Ammon's horn (tissue), 1 donor: ENCODE measurements at places on chromosomes 1 and 21.

- DNase-seq: no peak
Observed at GRCh38 chr1:148363439-148363810, 119.7 kb downstream of the PPIAL4G start.

DNA sequence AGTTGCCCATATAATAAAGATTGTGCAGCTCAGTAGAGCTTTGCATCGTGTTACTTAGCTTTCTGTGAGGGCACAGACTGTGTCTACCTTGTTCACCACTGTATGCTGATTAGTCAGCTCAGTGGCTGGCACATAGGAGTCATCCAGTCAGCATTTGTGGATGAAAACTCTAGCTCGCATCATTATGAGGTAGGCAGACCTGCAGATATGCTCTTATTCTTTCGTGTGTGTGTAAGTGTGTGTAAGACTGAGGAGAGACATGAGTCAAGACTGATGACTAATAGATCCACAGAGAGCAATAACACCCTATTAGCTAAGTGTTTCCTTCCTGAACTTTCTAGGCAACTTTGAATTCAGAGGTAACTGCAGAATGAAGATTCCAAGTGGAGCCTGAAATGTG is 17.1 kb downstream of the TTF2 start:
- no peak for DNase-seq

DNA sequence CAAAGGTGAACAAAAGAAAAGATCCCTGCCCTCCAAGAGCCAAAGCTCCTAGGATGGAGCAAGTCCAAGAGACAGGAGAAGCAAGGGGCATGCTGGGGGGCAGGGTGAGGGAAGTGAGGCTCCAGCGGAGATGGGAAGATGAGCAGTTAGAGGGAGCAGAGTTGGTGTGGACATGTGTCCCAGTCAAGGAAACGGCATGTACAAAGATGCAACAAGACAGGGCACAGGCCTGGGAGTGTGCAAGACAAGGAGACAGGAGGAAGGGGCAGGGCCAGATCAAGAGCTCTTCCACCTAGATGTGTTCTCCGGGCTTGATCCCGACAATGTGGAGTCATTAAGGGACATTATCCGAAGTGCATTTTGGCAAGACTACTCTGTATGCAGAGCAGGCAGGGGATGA is 82.1 kb downstream of the CAPZB start:
- no peak for DNase-seq

DNA sequence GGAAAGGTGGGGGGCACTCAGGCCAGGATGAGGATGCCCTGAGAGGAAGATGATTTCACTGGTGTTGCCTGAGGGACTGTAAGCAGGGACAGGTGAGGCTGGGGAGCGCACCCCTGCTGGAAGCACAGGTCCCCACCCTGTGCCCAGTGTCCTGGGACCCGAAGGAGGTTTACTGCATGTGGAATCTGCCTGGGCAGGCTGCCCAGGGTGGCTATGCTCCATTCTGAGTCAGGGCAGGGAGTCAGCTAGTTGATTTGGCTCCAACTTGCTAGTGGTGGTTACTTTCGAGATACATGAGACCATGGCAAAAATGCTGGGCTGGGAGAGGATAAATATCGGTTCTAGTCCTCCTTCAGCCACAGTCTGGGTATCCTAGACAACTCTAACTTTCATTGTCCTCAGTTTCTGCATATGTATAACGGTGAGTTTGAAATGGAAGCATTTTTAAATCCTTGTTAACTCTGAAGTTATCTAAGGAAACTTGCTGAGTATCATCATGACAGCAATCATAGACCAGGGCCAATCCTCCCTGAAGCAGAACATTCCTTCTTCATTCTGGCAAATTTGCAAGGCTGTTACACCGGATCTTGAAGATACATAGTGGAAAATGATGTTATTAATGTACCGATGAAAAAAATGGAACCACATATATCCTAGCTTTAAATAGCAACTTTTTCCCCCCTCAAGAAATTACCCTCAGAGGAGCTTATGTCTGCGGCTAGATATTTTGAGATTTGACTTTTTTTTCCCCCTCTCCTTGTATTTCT is 7.7 kb downstream of the TLR5 start:
- DNase-seq: no peak

DNA sequence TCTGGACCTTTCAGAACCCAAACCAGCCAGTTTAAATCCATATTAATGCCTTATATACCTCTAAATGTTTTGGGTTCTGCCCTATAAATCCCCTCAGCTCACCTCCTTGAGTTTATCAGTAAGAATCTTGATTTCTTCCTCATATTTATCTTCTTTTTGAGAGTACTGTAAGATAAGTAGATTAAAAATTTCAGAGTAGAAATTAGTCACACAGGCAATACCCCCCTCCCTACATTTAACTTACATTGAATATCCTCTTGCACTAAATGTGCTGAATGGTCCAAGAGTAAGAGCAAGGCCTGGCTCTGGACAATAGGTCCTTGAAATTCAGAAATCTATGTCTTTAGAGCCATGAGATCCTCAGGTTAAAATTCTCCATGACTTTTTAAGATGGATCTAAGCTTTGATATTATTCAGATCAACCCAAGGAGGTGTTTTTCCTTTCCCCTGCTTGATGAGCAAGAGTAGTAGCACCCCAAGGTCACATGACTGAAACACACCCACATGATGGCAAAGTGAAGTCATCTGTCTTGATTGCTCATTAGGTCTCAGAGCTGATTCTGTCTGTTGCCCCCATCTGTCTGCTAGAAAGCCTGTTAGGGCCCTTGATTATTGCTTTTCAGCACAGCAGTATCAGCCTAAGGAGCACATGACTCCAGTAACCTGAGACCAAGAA is 15.8 kb upstream of the NUP210L start:
- peak; percentile 45 for DNase-seq

GRCh38 chr1:59748123-59748522 is 66.6 kb upstream of the HOOK1 start:
- DNase-seq: no peak

DNA sequence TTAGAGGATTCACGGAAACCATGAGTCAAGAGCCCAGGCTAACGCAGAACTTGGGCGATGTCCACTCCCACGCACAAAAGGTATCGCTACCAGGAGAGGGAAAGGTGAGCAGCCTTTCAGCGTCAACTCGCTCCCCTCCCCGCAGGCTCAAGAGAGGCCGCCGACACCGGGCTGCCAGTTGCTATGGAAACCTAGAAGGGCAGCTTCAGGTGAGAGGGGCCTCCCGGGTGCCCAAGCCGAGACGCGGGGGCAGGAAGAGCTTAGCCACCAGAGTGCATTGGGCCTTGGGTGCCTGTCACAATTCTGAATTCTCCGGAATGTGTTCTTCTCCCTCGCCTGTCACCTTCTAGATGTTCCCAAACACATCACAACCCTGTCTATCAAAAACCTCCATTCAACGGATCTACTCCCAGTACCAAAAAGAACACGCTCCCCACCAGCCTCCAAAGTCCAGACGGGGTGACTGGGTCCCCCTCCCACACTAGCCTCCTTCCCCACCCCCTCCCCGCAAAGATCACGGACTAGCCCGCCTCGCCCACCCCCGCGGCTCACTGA is 694 bp downstream of the MEAF6 start:
- DNase-seq: peak; percentile 15

DNA sequence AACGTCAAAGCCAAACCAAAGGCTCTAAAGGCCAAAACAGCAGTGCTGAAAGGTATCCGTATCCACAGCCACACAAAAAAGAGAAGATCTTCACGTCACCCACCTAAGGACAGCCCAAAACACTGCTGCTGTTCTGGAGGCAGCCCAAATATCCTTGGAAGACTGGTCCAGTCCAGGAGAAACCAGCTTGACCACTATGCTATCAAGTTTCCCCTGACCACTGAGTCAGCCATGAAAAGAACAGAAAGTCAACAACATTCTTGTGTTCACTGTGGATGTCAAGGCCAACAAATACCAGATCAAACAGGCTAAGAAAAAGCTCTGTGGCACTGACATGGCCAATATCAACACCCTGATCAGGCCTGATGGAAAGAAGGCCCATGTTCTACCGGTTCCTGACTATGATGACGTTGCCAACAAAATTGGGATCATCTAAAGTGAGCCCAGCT is 32.1 kb downstream of the ARID4B start:
- DNase-seq: no peak

DNA sequence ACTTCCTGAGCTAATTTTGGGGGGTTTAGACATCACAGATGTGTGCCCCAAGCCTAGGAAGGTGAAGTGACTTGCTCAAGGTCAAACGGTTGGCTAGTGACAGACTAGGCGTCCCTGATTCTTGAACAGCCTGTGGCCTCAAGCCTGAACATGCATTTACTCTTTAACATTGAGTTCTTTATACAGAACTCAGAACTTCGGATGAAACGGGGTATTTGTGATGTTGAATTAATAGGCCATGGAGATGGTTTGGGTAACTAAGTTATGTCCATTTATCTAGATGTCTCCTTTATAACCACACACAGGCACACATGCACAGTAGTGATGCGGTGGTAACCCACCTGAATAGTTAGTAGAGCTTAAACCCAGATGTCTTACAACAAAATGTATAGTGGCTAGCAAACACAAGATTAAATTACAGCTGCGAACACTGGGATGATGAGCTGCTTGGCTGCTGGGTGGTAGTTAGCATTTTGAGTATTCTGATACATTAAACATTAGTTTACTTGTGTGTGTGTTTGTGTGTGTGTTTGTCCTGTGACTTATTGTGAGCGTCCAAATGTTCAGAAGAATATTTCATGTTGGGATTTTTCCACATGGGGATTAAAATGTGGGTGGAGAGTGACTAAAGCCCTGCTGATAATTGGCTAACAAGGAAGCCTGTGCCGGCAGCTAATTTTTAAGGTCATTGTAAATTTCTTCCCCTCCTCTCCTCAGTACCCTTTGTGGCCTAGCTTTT is 2.3 kb downstream of the ATP1A1 start:
- DNase-seq: no peak

DNA sequence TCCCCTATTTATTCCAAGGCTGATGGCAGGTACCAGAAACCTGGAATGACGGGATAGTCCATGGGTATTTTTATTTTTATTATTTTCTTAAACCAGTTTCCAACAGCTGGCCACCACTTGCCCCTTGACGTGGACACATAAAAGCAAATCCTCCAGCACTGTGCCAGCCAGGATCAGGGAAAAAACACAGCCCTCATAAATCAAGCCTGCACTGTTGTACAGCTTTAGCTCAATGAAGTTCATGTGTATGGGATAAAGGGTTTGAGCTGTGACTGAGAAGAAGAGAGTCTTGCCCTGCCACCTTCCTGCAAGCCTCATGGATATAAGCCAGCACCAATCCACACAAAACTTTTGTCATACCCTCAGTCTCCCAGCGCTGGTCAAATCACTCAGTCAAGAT is 303.8 kb upstream of the SPAG17 start:
- no peak for DNase-seq

GRCh38 chr1:55503663-55504305 is 288.6 kb upstream of the USP24 start:
- DNase-seq: no peak

DNA sequence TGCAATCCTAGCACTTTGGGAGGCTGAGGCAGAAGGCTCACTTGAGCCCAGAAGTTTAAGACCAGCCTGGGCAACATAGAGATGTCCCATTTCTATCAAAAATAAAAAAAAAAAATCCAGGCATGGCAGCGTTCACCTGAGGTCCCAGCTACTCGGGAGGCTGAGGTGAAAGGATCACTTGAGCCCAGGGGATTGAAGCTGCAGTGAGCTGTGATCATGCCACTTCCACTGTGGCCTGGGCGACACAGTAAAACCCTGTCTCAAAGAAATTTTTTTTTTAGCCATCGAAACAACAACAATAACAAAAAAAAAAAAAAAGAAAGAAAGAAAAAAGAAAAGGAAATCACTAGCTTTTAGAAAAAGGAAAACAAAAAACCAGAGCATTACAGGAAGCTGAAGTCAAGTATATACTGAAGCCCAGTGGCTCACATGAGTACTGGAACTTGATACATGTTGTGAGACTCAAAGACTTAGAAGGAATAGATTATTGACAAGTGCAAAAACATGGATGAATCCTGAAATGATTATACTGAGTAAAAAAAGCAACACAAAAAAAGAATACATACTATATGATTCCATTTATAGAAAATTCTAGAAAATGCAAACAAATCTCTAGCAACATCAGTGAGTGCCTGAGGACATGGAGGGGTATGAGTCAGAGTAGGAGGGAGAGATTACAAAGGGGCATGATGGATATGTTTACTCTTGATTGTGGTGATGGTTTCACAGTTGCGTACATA is 6.1 kb upstream of the RABGAP1L start:
- no peak for DNase-seq

DNA sequence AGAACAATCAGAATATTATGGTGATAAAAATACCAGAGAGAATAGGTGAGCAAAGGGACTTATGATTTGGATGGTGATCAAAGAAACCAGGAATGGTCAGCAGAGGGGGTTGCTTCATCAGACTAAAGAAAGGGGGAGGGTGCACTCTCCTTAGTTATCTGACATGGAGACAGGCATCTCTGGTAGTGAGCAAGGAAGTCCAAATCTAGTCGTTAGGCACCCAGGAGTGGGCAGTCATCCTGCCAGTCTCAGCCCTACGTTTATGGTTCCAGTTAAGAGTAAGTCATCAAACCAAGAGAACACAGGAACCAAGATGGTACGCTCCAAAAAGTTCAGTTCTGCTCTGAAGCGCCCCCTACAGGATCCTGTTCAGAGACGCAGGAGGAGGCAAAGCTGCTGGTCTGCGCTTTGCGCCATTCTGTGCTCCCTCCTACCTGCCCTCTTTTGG is 28.6 kb downstream of the EBNA1BP2 start:
- DNase-seq: no peak

DNA sequence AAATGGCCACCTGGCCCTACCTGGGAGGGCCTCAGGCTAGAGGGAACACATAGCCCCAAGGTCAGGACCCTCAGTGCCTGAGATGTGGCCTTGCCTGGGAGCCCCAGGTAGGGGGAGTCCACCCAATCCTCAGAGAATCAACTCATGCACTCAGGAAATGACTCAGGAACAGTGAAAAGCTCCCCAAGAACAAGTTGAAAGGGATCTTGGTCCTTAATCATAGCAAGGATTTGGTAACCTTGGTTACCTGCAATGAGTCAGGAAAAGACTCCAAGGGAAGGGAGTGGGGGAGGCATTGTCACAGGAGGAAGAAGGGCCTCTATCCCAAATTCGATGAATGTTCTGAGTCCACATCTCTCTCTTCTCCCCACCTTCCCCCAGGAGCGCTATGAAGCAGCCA is 17.0 kb downstream of the MAP7D1 start:
- DNase-seq: no peak
